ENCODE measurements at places on chromosomes 16 and 17.

DNA sequence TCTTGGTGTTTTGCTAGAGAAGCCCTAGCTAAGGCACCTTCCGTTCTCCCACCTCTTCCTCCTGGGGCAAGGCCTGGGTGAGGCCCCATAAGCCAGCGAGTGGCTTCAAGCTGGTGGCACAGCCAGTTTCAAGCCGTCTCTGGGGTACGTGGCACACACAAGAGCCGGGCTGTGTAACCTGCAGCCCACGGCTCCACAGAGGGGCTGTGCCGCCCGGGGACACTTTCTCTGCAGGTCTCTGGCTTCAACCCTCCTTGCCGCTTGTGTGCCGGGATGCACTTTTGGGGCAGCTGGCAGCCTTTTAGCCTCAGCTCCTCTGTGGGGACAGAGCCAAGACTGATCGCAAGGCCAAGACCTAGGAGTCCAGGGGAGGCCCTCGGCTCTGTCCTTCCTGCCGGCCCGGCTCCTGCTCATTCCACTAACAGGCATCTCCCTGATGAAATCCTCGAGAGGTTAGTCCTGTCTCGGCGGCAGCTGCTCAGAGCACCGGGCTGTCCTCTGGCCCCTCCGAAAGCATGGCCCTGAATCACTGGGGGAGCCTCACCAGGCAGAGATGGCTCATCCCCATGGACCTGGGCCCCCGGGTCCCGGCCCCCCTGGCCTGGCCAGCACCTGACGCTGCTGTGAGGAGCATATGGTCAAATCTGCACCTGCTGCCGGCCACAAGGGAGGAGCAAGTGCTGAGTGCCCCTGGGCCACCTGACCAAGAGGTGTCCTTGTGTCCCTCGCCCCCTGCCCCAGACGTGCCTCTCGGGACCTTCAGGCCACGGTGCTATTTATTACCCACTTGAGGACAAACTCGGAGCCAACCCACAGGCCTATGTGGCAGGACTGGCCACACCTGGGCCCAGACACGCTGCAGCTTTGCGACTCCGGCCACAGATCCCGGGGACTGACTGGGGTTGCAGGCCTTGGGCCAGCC, 98.5 kb downstream of the METRNL start:
- DNase-seq, result peak; percentile 13

GRCh38 chr16:48384520-48385252, 527 bp downstream of the SIAH1 start:
- DNase-seq, result peak; percentile 64

- no peak for DNase-seq
These were observed 631 bp downstream of the TRAF7 start for GRCh38 chr16:2155977-2156848.

GRCh38 chr16:28495795-28496749, 1.6 kb downstream of the APOBR start:
- DNase-seq, result no peak

DNA sequence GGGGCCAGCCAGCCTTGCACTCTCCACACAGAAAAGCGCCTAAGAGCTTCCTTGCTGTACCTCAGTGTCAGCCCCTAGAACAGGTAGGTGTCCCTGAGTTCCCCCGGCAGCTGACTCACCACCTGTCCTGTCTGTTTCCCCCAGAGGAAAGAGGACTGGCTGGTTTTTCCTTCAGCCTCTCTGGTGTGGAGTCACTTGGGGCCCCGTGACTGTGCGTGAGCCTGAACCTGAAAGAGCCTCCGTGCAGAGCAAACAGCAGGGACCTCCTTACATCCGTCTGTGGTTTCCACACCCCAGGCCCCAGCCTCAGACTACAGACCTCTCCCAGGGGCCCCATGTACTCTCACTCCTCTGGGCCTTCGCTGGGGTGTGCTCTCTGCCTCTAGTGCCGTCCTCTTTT, 87.8 kb downstream of the GNAO1 start:
- DNase-seq, result no peak

- DNase-seq, result peak; percentile 79
These were observed 33.7 kb upstream of the RPH3AL start for GRCh38 chr17:386141-386876.

DNA sequence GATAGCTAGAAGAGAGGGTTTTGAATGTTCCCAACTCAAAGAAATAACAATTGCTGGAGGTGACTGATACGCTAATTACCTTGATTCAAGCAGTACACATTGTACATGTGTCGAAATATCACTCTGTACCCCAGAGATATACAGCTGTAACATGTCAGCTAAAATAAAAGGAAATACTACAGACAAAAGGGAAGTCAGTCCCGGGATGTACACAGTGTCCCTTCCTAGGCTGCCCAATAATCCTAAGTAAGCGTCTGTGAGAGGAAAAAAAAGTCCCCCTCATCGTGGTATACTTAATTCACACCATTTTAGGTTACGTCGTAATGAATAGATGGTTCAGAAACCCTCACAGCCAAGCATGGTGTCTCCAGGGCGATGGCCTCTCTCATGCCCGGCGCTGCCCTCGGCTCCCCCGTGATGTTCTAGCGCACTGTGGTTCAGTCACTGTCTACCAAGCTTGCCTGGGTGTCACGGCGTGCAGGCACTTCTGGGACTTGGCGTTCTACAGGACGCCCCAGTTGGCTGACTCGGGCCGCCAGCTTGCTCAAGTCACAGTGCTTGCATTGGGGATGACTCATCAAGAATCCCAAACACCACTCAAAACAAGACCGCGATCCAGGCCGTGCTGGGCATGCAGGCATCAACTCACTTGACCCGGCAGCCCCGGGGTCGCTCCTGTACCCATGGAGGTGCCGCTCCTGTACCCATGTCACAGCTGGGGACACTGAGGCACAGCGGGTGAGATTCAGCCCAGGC, 27.6 kb downstream of the CCDC40 start:
- DNase-seq, result no peak

DNA sequence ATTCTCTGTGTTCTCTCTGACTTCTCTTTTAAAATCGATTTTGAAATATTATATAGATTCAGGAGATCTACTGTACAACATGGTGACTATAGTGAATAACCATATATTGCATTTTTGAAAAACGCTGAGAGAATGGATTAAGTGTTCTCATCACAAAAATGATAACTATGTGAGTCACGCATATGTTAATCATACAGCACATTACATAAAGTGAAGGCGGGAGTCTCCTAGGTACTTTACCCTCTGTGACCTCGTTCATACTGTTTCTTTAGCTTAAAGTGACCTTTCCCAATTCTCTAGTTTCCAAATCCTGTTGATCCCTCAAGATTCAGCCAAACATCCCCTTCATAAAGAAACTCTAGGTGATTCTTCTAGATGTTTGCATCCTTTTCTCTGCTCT, 3.1 kb upstream of the KRTAP3-2 start:
- no peak for DNase-seq

DNA sequence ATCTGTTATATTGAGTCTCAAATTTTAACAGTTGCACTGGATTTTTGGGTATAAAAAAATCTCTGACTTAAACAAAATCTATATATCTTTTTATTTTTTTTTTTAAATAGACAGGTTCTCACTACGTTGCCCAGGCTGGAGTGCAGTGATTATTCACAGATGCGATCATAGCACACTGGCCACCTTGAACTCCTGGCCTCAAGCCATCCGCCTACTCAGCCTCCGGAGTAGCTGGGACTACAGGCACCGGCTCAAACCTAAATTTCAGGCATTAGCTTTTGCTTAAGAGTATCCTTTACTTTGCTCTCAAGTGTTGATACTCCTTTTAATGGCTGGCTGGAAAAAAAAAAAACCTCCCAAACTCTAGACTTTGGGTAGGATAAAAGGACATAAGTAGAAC, 61.6 kb downstream of the RPGRIP1L start:
- no peak for DNase-seq

DNA sequence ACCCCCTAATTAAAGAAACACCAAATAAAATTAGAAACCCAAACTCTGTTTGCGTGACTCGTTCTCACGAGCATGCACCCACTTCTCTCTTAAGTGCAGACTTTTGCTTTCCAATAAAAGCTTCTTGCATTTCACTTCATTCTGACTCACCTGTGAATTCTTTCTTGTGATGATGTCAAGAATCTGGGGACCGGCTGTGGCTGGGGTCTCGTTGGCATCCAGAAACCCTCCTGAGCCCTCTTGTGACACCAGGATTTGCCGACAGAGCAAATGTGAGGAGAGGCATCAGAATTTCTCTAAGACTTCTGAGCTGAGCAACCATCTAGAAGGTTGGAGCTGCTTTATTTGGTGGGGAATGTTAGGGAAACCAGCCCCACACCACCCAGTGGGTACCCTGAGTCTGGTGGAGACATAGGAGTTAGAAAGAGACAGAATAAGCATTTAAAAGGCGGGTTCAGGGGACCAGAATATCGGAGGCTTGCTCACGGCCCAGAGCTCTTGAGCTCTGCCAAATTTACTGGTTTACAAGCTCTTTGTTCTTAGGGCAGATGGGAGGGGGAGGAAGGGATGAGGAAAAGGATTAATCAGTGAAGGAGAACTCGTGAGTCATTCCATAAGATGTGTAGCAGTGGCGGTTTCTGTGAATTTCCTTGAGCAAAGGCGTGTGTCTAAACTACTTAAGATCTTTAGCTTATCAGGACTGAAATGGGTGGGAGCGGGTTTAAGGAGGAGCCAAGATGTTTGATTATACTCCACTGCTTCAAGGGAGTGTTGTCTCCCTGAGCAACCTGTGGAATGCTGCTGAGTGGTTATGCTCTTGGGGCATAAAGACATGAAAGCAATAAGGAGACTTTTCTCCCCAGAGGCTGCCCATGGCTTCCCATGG, 24.2 kb upstream of the TMC5 start:
- no peak for DNase-seq

DNA sequence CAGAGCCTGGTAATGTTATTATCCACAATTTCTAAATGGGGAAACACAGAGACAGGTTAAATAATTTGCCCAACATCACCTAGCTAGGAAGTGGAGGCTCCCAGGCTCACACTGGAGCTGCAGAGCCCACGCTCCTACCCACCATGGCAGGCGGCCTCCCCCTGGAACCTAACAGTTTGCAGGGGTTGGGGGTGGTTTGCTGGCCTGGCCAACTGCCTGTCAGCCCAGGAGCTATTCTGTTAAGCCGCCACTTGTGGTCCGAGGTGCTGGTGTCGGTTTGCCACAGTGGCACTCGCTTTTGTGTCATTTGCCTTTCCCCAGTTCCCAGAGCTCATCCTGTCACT, 3.6 kb downstream of the PRCD start:
- DNase-seq, result no peak

- no peak for DNase-seq
These were observed 82.3 kb upstream of the MED9 start for GRCh38 chr17:17394494-17394893.

DNA sequence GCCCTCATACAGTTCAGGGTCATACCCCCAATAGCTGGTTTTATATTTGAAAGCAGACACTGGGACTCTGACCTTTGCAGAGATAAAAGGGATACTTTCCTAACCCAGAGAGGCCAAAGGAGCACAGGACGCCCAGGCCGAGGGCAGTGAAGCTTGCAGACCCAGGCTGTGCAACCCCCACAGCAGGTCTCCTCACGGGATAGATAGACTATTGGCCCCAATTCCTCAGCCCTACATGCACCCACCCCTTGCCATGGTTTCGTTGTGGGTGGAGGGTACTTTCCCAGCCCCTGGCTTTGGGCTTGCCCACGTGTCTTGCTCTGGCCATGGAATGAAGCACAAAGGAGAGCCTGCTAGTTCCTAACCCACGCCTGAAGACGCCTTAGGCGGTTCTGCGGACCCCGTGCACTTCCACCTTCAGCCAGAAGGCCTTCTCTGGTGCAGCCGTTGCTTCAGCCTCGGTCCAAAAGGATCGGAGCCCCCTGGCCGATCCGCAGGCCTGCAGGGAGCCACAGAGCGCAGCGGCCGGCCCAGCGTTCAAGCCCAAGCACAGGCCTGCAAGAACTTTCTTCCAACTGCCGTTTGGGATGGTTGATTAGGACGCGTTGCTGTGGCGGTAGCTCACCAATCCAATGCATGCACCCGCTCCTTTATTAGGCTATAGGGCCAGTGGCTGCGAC, 9.8 kb upstream of the BRCA1 start:
- no peak for DNase-seq

GRCh38 chr16:14641926-14642325, 9.2 kb downstream of the BFAR start:
- no peak for DNase-seq

GRCh38 chr16:87369117-87369765, 14.3 kb downstream of the FBXO31 start:
- no peak for DNase-seq

DNA sequence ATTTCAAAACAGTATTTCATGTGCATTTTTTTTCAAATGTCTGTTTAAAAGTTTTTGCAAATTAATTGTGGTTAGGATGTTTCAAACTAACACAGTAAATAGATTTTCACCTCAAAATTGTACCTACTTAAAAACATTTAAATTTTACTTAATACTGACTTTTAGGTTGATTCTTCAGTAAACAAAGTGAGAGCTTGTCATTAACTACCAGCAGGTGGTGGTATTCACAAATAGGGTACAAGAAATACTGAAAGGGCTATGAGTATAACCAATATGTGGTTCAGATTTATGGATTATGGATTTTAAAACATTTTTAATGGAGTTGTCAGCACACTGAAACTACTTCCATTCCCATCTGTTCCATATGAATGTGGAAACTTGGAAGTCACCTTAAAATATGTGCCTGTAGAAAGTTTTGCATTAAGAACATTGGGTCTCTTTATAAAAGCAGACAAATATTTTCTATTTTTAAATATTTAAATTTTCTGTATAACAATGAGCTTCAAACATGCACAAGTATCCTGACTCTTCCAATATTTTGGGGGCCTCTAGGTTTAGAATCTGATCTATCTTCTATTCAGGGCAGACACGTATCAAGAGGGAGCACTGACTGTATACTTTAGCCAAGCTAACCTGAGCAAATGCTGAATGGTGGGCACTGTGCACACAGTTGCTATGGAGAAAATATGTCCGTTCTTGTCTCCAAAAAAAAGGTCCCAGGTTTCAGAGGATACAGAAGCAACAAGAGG, 155.6 kb downstream of the SNX11 start:
- DNase-seq, result no peak

DNA sequence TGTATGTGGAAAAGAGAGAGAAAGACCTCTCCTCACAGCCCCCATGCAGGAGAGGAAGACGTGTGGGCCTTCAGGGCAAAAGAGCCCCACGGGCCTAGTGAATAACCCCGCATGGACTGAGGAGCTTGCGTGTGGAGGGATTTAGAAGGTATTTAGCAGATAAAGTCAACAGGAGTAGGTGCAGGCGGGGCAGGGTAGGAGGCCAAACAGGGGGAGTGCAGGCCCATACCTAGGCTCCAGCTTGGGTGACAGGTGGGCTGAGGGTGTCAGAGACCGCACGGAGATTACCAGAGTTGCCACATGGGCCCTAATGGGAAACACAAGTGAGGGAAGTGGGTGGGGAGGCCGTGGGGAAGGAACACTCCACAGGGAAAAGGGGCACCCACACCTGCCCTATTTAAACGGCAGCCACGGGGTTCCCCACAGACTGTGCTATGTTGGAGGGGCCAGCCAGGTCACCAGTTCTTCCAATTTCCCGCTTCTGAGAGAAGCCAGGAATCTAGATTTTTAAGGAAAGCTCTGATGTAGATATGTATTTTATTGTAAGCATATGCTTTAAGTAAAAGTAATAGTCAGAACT, 8.2 kb upstream of the CNGB1 start:
- DNase-seq, result no peak

DNA sequence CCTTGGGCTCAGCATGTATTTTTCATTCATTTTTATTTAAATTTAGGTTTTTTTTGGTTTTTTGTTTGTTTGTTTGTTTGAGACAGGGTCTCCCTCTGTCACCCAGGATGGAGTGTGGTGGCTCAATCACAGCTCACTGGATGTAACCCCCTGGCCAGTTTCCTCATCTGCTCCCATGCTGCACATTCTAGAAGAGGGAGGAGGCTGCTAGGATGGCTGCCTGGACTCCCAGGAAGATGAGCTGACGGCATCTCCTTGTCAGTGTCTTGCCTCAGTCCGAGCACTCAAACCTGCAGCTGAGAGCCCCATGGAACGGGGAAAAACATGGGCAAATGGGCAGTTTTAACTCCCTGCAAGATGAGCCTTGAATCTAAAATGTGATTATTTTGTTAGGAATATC, 7.5 kb downstream of the MEAK7 start:
- DNase-seq, result no peak
